ENCODE measurements at places on chromosomes 12 and 14.

DNA sequence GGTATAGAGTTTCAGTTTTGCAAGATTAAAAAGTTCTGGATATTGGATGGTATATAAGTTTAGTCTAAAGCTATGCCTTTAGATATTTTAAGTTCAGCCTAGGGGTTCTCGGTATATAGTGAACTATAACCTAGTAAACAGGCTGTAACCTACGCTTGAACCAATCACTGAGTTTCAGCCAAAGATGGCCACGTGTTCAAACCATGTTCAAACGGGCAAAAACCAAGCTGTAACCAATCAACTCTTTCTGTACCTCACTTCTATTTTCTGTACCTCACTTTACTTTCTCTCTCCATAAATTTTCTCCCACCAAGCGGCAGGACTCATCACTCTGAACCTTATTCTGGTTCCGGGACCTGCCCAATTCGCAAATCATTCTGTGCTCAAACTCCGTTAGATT lies 1.4 kb downstream of the TMBIM4 start:
- ATAC-seq = no peak

GRCh38 chr12:55717011-55718007 lies 1.5 kb downstream of the BLOC1S1 start:
- no peak for ATAC-seq

DNA sequence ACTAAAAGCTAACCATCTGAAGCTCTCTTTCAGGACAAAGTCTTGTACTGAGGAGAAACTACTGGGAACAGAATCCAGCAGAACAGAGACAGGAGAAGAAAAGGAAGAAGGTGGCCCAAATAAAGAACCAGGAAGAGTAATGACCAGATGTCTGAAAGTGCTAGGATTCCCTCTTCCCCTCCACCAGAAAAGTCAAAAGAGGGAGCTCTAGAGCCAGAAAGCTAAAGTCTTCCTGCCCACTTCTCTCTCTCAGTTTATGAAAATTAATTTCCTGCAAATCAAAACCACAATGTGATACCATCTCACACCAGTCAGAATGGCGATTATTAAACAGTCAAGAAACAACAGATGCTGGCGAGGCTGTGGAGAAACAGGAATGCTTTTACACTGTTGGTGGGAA lies 47.2 kb downstream of the SPPL3 start:
- peak; percentile 48 for ATAC-seq

DNA sequence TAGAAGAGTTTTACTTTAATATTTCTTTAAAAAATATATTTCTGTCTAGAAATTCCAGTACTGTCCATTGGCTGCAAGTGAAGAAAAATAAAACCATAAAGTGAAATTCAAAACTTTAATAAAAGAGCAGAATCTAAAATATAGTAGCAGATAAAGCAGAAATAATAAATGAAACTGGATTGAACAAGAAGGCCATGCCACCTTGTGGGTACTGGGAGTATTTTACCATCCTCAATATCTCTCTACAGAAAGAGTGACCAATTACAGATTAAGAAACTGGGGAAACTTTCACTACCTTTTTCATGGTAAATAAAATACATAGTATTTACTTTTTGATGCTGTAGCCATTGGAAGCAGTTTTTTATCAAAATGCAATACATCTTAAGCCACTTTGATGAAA lies 220.5 kb downstream of the BCAT1 start:
- ATAC-seq = peak; percentile 76

DNA sequence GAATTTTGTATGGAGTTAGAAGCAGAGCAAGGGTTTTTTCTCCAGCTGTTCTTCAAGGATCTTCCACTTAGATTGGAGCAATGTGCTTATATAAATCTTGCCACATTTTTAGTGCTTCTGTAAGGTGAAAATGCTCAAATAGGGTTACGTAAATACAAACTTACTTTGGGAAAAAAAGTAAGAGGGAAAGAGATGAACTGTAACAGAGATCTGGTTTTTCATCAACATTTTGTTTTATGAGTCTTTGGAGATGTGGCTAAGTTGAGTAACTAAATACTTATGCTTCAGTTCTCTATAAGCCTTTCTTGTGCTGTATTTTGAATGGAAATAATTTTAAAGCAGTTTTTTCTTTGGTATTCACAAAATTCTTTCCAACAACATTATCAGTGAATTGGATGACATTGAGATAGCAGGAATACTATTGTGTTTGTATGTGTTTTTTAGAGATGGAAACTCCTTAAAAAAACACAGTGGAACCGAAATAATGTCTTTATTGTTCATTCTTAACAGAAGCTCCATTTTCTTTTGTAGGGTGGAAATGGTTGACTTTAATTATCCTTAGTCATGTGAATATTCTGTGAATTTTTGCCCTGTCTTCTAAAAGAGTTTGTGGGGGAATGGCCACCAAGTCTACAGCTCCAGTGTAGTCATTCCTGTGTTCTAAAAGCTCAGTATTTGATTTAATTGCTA lies 45.7 kb downstream of the NPAS3 start:
- no peak for ATAC-seq

DNA sequence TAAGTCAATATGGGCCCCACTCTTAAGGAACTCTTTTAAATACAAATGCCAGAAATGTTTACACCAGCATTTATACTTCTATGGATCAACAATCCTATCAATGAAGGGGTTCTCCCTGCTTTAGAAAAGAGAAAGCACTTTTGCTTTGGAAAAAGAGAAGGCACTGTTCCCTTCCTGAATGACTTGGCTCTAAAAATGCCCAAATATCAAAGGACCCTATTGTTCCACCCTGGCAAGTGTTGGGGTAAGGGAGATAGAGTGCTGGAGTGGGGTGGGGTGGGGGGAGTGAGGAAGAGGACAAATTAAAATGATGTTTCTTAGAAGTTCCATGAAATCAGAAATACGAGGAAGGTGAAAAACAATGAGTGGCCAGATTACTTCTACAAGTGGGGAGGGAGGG lies 131.6 kb upstream of the GRIN2B start:
- ATAC-seq = no peak

DNA sequence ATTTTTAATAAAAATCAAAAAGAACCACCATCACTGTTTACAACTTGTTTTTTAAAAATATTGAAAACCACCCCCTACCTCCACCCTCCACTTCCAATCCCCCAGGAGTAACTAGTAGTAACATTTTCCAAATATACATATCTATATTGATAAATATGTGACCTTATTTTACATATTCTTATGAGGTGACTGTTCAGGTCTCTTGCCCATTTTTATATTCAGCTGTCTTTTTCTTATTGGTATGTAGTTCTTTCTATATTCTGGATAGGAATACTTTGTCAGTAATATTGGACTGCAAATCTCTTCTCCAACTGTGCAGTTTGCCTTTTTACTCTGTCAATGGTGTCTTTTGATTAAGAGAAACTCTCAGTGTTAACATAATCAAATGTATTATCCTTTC lies 59.0 kb upstream of the EIF5 start:
- no peak for ATAC-seq

- no peak for ATAC-seq
Observed at GRCh38 chr12:71009430-71010142, 89.0 kb upstream of the PTPRR start.

GRCh38 chr12:14239350-14239934 lies 126.0 kb upstream of the ATF7IP start:
- peak; percentile 64 for ATAC-seq

GRCh38 chr12:124381456-124382296 lies 86.8 kb downstream of the RFLNA start:
- ATAC-seq = no peak

- peak; percentile 40 for ATAC-seq
Observed at GRCh38 chr12:19994968-19995367, 373.4 kb upstream of the PDE3A start.

DNA sequence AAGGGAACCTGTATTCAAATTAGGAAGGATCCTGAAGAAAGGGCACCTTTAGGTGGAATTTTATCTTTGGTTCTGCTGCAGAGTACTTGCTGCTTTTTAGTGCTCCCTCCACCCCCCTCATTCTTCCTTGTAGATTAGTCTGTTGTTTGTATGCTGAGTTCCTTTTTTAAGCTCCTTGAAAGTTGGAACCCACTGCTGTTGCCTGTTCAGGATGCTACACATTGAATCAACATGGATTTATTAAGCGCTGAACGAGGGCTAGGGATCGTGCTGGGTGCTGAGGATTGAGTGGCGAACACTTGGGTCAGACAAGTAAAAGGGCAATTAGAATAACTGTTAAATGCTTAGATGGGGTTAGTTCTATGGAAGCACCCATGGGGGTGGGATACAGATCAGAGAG lies 884 bp upstream of the AMN1 start:
- ATAC-seq = no peak

- ATAC-seq = no peak
Observed at GRCh38 chr12:94284859-94285258, 136.5 kb downstream of the PLXNC1 start.

DNA sequence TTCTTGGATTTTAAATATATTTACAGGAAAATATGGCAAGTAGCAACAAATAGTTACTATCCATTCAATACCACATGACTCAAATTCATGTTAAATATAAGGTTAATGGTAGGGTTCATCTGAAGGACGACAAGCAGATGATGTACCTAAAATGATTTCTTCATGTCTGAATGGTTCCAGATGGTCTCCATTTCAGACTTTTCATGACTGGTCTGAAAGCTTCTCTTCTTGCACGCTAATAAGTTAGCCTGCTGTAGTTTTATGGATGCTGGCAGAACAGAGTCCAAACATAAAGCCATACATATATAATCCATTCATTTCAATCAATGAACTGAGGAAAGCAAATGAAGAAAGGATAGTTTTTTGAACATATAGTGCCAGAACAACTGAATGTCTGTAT lies 257.0 kb upstream of the MGAT4C start:
- no peak for ATAC-seq

GRCh38 chr12:27705263-27705662 lies 5.4 kb upstream of the MRPS35 start:
- no peak for ATAC-seq

- no peak for ATAC-seq
Observed at GRCh38 chr12:14557966-14558365, 9.7 kb downstream of the PLBD1 start.

GRCh38 chr12:8038659-8039114 lies 6.2 kb downstream of the FOXJ2 start:
- peak; percentile 96 for ATAC-seq

- ATAC-seq = no peak
Observed at GRCh38 chr12:29155079-29155478, 6.0 kb downstream of the FAR2 start.

DNA sequence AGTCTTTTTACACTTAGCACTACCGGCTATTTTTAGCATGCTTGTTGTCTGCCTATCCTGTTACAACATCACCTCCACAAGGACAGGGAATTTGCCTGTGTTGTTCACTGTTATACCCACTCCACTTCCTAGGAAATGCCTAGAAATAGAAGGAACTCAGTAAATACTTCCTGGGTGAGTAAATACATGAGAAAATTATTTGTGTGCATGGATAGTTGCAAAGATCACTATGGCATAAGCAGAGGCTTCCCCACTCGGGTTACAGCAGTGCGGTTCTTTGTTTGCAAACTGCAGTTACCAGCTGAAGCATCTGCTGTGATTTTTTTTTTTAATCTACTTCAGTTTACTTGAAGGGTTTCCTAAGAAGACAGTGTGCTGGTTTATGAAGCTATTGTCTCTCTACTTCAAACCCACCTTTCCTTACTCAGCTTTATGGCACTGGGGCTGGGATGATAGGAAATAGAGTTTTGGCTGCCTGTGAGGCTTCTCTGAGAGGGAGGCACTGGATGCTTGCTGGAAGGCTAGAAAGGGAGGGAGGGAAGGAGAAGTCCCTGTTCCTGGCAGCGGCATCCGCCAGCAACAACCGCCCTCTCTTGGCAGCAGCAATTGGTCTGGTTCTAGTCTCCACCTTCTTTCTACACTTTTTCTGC lies 29.0 kb downstream of the PDE6H start:
- peak; percentile 74 for ATAC-seq

Measured in SK-N-SH treated with all-trans-retinoic acid at 6 μM for 48 hours (cell line).